ENCODE measurements at places on chromosomes 1 and 21.

DNA sequence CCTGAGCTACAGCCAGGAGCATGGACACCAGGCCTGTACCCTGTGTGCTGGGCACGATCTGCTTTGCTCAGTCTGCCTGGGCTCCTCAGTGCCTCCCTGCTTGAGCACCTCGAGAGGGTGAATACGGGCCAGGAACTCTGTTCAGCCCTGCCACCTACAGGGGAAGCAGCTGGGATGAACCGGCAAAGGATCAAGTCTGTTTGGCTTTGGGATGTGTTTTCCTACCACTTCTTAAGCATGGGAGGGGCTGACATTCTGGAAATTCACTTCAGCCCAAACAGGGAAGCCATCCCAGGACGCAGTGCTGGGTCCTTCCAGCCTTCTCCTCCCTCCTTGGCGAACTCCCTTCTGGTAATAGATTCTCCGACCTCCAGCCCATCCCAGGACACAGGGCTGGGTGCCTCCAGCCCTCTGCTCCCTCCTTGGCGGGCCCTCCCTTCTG, 55.8 kb upstream of the SELENON start:
- no peak for DNase-seq

DNA sequence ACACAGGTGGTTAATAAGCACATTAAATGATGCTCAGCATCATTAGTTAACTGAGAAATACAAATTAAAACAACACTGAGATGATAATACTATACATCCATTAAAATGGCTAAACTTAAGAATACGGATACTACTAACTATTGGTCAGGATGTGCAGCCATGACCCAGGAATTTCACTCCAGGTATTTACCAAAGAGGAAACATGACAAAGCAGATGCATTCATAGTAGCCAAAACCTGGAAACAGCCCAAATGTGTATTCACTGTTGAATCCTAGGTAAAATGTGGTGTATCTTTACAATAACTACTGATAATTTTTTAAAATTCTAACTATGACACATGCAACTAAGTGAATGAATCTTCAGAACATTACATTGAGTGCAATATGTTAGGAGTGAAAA, 73.0 kb downstream of the PTPRC start:
- DNase-seq = no peak

DNA sequence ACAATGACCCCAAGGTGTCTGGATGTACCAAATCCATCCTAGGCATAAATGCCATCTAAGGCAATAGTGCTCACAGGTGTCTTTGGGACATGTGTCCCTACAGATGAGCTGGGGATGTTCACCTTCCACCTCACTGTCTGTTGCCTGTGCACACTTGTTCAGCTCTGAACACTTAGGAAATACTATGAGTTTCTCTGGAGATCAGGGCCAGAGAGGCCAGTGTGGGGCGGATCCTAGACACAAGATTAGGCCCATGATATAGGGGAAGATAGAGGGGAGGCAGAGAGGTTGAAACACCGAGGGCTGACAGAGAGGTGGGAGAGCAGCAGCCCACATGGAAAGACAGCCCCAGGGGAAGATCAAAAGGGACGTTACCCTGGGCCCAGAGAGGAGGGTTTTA, 25.6 kb downstream of the C1orf116 start:
- DNase-seq = no peak

GRCh38 chr1:117758444-117759316, 152.8 kb downstream of the TENT5C start:
- peak; percentile 79 for DNase-seq

DNA sequence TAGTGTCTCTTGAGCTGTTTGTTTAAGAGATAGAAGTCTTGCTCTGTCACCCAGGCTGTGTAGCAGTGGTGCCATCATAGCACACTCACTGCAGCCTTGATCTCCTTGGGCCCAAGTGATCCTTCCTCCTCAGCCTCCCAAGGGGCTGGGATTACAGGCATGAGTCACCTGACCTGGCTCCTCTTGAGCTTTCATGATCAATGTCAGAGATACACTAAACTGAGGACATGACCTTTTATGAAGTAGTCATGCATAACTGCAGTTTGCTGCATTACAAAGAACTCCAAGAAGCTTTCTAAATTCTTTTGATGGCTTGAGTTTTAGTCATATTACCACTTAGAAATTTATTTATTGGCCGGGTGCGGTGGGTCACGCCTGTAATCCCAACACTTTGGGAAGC, 77.7 kb downstream of the CC2D1B start:
- DNase-seq = no peak

GRCh38 chr1:22347854-22348760, 103.5 kb upstream of the ZBTB40 start:
- DNase-seq = no peak

GRCh38 chr1:31699341-31699891, 4.4 kb downstream of the COL16A1 start:
- no peak for DNase-seq

DNA sequence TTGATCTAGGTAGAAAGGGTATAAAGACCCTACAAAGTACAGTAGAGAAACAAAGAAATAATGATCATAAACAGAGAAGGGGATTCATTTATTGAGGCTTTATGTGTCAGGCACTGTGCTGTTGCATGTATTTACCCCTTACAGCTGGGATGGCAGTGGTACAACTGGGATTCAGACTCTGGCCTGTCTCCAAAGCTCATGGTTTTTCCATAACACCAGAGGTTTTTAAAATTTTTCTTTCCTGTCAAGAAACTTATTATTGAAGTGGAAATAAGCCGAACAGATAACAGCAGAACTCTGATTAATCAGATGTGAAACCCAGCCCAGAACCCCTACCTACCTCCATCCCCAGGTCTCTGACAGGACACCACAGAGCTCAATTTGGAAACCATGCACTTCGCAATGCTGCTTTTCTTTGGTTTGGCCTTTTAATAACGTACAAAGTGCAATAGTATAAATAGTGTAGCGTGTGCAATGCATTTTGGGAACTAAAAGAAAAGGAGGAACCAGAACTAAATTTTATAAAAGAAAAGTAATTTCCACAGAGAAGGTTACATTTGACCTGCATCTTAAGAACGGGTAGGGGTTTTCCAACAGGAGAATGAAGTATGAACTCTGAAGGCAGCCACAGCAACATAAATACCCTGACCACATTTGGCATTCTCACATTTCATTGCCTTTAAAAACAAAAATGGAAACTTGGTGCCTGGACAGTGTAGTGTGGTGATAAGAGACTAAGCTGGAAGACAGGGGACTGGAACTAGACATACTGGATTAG, 92.0 kb upstream of the S1PR1 start:
- no peak for DNase-seq

- peak; percentile 47 for DNase-seq
Observed at GRCh38 chr1:75991497-75992114, 59.4 kb upstream of the ASB17 start.

DNA sequence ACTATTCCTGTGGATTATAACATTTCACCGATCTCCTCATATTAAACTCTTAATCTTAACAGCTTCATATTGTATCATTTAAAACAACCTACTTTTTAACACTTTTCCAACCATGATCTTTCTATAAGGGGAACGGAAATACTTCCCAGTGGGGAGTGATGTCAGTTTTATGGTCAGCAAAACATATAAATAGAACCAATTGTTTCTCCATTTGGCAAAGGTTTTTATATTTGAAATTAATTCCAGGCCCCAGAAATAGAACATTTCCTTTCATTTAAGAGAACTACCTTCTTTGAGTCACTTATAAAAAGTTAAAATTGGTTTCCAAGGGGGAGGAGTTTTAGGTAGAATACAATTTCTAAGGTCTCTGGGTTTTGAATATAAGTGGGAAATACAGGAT, 189.6 kb downstream of the TGFBR3 start:
- DNase-seq = no peak

- no peak for DNase-seq
Observed at GRCh38 chr1:109105881-109106280, 8.0 kb upstream of the ELAPOR1 start.

DNA sequence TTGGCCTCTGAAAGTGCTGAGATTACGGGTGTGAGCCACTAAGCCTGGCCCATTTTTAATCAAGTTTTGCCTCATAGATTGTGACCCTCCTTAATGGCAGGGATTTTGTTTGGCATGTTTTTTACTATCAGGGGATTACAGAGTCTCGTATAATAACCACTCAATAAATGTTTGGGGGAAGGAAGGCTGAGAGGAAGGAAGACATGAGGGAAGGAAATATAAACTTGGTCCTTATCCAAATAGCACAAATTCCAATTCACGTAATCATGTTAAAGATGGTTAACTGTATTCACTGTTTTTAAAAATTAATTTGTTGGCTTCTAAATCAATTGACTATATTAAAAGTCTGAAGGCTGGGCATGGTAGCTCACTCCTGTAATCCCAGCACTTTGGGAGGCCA, 30.9 kb upstream of the SERTAD4 start:
- DNase-seq = no peak

- no peak for DNase-seq
Observed at GRCh38 chr1:28288487-28288886, 29.2 kb downstream of the SESN2 start.

GRCh38 chr1:54919367-54920359, 32.7 kb upstream of the DHCR24 start:
- DNase-seq = no peak

DNA sequence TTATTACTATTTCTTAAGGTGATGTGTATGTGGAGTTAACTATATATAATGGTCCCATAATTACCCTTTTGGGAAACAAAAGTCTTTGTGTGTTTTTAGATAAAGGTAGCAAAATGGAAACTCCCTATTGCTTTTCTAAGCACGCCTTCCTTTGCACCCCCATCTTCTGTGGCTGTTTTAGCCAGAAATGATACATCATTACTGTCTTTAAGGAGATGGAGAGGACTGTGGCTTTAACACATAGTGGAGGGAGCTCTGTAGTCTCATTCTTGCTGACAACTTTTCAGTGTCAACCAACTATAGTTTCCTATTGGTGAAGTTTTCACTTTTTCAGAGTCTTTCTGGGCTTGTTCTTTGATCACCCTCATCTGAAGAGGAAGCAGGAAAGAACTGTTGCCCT, 1.0 kb downstream of the APOBEC4 start:
- DNase-seq = no peak

- no peak for DNase-seq
Observed at GRCh38 chr1:13539683-13540082, 25.9 kb upstream of the LRRC38 start.

- DNase-seq = peak; percentile 69
Observed at GRCh38 chr1:160539990-160540858, 17.2 kb upstream of the SLAMF6 start.

- no peak for DNase-seq
Observed at GRCh38 chr1:62337706-62338631, 18.7 kb upstream of the KANK4 start.

DNA sequence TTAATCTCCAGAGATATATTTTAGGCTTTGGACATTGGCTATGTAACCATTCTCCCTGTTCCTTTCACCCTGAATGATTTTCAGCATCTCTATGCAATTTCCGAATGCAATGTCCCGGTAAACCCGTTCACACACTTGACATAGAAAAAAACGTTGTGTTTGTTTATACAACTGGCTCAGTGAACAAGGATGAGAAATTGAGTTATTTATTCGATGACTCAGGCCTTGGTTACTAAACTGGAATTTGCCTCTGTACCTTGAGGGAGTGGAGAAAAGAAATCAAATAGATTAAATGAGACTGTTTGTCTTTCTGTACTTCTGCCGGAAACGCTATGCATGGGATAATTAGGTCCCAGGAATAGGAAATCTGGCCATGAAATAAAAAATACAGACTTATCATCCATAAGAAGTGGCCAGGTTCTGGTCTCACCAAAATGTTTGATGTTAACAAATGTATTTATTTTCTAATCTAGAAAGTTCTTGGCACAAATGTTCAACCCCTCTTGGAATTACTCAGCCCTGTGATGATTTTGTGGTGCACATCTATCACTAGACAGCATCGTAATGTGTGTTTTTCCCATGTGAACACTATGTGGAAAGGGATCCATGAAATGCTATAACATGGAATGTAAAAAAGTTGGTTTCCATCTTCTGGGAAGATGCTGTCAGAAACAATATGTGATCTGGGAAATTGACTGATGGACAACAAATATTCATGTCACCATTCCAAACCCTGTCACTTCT, 253.9 kb downstream of the DUSP10 start:
- DNase-seq = no peak

GRCh38 chr1:228076796-228077430, 5.6 kb upstream of the ARF1 start:
- DNase-seq = no peak

DNA sequence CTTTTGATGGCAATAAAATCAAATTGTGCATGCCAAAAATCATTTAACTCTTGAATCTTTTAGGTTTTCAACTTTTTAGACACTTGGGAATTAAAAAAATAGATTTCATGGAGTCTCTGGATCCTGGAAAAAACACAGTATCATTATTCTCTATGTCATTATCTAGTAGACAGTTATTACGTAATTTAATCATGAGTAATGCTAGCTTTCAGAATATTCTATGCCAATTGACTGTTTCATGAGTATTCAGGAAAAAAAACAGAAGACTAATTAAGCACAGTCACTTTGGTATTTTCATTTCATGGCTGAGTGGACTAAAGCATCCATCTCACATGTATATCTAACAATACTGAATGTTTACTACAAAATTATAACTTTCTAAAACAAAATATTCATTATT, 44.0 kb downstream of the ODF2L start:
- DNase-seq = no peak

GRCh38 chr1:35574655-35575415, 1.7 kb downstream of the TFAP2E start:
- DNase-seq = no peak

GRCh38 chr1:23554127-23554480, 5.2 kb downstream of the ID3 start:
- no peak for DNase-seq

GRCh38 chr1:1432951-1433803, 2.3 kb upstream of the VWA1 start:
- DNase-seq = peak; percentile 8

DNA sequence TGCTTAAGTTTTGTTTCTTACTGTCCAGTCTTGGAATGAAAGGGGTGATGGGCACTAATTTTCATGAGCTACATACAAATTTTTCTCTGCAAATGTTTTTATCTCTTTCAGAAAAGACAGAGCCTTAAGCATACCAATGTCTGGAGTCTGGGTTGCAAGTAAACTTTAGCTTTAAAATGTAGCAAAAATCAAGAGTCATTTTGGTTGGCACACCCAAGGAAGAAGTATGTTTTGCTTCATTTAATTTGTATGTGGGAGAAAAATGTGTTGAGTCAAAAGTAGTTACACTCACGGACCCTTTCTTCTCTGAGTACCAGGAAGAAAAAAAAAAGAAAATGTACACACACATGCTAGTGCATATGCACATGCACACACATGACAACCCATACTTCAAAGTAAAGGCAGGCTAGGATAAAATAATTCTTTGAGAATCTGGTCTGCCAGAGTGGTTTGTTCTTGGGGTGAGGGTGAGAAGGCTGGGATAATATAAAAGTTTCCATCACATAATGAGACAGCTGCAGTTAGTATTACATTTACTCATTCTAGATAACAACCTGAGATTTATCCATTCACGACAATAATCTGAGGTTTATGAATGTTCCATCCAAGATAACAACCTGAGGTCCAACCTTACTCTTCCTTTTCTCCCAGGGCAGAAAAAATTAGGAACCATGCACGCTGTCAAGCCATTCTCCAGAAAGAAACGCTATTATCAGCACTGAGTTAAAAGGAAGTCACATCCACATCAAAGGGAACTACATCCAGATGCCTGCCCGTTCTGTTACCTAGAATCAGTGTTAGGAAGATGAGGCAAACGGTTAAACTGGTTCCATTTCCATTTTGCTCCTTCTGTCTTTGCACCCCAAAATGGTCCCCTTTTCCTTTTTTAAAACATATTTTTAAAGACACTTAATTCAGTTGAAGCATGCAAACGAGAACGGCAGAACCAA, 9.3 kb downstream of the DPYD start:
- DNase-seq = no peak

GRCh38 chr1:214637722-214638458, 34.9 kb downstream of the CENPF start:
- DNase-seq = peak; percentile 14
